ENCODE measurements at places on chromosomes 13 and 19.

DNA sequence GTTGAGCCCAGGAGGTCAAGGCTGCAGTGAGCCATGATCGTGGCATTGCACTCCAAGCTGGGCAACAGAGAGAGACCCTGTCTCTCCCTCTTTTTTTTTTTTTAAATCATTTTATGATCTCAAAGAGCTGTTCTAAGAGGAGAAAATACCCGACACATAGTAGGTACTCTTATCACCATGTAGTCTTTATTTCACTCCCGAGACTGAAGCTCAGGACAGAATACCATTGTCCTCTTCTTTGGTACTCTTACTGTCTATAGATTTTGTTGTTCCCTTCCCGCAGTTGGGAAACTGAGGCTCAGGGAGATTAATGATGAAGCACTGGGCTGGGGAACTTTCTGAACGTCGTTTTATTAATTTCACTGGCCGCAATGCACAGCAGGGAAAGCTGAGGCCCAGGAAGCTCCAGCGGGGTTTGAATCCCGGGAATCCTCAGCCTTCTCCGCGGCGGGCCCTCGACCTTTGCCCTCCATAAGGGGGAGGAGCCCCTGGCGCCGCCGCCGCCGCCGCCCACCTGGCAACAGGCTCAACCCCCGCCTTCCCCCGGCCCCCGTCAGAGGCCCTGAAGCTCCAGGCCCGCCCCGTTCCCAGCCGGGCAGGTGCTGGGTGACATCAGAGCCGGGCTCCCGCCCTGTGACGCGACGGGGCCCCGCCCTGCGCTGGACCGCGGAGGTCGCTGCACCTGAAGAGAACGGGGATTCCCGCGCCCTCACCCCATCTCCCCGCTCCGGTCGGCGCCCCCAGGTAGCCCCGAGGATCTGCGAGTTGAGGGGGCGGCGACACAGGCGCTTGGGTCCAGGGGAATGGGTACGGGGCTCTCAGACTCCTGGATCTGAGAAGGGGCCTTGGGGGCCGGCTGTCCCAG, 1.6 kb downstream of the MYH14 start:
- no peak for DNase-seq

DNA sequence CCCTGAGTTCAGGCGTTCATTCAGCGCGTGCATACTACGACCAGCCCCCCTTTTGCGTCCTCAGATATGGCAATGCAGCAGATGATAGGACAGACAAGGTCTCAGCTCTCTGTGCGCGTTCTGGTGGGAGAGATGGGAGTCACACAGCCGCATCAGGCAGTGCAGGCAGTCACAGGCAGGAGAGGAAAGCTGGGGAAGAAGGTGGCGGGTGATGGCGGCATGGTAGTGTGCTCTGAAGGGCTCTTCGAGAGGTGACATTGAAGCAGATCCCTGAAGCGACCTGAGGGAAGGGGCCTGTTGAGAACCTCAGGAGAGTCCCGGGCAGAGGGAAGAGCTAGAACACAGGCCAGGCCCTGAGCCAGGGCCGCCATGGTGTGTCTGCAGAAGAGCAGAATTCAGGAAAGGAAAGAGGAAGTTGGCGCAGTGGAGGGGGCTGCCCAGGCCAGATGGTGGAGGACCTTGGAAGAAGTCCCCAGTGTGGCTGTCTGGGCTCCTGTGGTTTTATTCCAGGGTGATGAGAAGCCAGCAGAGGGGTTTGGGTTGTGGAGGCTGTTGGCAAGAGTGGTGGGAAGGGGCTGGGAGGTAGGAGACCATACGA, 3.5 kb downstream of the USF2 start:
- DNase-seq = no peak

DNA sequence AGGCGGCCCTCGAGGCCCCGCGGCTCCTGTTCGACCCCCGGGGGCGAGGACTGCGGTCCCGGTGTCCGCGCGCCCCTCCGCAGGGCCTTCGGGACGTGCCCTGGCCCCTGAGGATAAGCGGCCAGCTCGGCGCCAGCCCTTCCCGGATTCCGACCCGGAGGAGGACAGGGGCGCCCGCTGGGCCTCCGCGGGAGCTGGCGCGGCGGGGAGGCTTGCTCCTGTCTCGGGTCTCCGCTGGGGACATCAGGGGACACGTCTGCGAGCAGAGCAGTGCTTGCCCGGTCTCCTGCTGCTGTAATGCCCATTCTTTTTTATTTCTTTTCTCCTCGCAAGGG, 829 bp downstream of the B3GLCT start:
- peak; percentile 55 for DNase-seq

DNA sequence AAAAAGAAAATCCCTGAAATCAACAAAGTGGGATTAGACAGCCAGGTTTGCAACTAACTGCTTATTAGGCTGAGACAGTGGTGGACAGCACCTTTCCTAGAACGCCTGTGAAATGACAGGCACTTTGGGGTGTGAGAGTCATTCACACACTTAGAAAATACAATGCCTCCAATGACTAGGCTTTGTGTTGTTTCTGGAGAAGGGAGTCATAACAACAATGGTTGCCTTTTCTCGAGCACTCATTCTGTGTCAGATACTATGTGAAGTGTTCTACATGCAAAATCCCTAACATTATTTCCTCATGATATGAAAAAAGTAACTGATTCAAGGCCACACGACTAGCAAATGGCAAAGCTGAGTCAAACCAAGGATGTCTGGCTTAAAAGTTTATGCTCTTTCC, 41.2 kb downstream of the SACS start:
- no peak for DNase-seq

- no peak for DNase-seq
Observed at GRCh38 chr13:73521290-73521624, 462.5 kb downstream of the KLF5 start.
